NCI-H187 (cell line): ENCODE measurements at places on chromosomes 6 and 20.

- peak; percentile 4 for DNase-seq
These were observed 160.1 kb upstream of the BEND3 start for GRCh38 chr6:107275330-107275865.

GRCh38 chr6:168206661-168207274 is 112.8 kb downstream of the DACT2 start:
- DNase-seq = no peak

DNA sequence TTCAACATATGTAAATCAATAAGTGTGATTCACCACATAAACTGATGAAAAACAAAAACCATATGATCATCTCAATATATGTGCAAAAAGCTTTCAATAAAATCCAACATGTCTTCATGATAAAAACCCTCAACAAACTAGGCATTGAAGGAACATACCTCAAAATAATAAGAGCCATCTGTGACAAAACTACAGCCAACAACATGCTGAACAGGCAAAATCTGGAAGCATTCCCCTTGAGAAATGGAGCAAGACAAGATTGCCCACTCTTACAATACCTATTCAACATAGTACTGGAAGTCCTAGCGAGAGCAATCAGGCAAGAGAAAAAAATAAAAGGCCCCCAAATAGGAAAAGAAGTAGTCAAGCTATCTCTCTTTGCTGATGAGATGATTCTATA is 76.5 kb downstream of the OTOR start:
- no peak for DNase-seq

- no peak for DNase-seq
These were observed 1.8 kb downstream of the FAM83D start for GRCh38 chr20:38927902-38928578.

DNA sequence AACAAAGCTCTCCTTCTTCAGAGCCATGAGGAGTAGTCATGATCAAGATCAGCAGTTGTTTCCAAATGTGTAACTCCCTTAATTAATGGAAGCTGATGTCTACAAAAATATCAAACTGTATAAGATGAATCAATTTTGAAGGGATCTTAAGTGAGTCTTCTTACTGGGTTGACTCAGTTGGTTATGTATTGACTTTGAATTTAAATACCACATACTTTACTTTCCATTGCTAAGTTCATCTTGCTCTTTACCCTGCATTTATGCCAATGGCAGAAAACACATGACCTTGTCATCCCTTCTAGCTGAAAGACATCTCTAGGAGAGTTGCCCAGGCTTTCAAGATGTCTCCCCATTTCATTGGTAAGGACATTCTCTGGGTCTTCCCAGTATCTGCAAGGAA is 123.2 kb upstream of the STMND1 start:
- no peak for DNase-seq

DNA sequence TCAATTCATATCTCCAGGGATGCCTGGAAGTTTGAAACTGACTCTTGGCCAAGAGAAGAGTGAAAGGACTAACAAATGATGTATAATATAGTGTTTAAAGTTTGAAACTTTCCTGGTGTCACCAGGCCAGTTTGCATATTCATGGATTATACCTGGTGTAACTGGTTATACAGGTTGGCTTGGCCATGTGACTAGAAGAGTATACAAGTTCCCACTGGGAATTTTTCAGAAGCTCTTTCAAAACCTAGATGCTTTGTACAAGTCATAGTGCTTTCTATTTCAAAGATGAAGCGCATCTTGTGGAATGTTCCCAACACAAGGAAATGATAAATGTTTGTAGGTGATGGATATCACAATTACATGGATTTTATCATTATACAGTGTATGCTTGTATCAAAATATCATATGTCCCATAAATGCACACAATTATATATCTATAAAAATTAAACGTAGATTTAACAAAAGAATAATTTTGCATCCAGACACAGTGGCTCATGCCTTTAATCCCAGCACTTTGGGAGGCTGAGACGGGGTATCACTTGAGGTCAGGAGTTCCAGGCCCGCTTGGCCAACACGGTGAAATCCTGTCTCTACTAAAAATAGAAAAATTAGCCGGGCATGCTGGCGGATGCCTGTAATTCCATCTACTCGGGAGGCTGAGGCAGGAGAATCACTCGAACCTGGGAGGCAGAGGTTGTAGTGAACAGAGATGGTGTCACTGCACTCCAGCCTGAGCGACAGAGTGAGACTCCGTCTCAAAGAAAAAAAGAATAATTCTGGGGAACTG is 1420.2 kb downstream of the GRIK2 start:
- DNase-seq = no peak

GRCh38 chr20:53070706-53071392 is 98.7 kb downstream of the TSHZ2 start:
- DNase-seq = no peak

GRCh38 chr6:76381612-76382011 is 309.1 kb upstream of the IMPG1 start:
- no peak for DNase-seq

- no peak for DNase-seq
These were observed 5.5 kb downstream of the ZDHHC14 start for GRCh38 chr6:157386454-157386853.

- no peak for DNase-seq
These were observed 39.3 kb downstream of the PCNA start for GRCh38 chr20:5080384-5080877.

DNA sequence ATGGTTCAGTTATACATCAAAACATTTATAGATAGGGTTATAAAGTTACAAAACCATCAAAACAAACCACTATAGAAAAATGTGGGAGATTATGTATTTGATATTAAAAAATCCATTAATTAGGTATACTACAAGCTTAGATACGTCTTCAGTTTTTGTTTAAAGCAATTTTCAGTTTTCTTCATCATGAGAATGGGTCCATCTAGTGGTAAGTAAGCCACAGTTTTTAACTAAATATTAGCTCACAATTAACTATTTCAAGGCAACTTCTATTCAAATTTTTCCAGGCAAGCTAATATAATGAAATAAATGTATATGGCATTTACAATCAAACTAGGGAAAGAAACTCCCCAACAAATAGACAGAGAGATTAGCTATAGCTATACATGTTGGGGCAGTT is 44.4 kb downstream of the RNGTT start:
- no peak for DNase-seq

DNA sequence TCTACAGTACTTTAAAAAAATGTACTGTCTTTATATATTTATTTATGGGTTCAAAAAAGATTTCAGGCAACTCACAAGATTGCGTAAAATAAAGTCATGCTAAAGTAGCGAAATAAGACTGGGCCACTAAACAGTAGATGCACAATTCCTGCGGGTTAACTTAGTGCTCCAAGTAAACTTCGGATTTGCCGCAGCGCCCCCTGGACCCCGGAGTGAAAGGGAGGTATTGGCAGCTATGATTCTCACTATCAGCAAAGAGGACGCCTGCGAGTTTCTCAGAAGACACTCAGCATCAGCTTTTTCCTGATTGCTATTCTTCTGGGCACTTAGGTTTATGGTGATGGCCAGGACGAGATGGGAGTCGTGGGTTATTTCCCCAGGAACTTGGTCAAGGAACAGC is 1.4 kb downstream of the OTOR start:
- DNase-seq = no peak

DNA sequence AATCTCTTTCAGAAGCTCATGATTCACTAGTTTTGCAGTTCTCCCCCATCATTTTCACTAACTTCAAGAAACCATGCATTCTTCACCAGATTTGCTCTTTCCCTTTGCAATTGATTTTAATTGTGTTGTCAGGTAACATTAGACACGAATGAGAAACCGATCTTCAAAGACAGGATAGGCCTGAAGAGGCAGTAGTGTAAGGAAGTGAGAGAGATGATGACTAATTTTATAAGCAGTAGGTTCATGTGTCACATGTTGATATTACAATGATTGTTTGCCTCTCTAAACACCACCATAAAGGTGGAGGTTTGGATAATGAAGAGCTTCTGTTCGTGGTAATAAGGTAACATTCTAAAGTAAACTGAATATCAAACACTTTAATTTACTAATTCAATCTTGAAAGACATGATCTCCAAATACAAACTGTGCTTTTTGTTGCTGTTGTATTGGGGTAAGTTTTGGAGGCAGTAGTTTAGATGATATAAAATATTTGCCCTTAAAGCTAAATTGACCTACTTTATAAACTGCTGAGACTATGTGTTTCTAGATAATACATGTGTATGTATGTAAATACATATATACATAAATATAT is 207.2 kb downstream of the PHACTR1 start:
- no peak for DNase-seq

DNA sequence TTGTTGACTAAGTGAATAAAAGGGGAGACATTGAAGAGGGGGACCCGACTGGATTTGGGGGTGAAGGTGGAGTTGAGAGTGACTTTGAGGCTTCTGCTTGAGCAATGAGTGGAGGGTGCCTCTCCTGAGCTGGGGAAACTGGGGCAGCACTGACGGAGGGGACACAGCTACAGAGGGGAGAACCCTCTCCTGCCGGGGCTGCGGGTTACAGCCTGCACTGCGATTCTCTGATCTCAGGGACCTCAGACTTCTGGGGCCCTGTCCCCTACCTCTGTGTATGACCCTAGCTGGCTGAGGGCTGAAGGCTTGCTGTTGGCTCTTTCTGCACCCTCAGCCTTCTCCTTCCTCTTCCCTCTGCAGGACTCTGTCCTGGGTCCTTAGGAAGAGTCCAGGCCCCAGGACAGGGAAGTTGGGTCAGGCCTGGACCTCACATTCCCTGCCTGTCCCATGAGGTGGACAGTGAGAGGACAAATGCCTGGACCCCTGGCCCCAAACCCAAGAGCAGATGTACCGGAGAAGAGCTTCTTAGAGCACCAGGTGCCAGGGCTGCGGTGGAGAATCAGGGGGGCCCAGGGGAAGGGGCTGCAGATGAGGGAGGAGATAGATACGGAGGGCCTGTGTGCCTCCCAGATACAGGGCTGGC is 13.7 kb upstream of the FAM110A start:
- DNase-seq = no peak

- no peak for DNase-seq
These were observed 17.5 kb upstream of the ZSCAN9 start for GRCh38 chr6:28207510-28208110.

GRCh38 chr6:155292711-155293110 is 21.6 kb downstream of the TFB1M start:
- no peak for DNase-seq

DNA sequence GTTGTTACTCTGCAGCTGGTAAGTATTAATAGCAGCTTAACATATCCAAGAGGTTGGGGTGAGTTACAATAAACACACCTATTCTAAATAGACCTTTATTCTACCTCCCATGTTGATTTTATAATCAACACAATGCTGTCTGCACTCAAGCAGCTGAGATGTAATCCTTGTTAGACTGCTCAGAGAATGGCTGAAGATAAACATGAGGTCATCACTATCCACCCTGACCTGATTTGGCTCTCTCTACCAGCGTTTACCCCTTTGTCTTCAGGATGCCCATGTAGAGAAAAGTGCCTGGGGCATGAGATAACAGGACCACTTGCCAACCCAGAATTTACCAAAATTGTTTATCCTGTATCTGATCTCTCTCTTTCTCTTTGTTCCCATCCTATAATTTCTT is 220.7 kb upstream of the DEFB112 start:
- DNase-seq = no peak

- DNase-seq = no peak
These were observed 22.2 kb downstream of the APCDD1L start for GRCh38 chr20:58492795-58493524.

- no peak for DNase-seq
These were observed 52.2 kb downstream of the MYH7B start for GRCh38 chr20:35007891-35008290.

GRCh38 chr6:41677124-41677921 is 39.1 kb downstream of the MDFI start:
- no peak for DNase-seq

DNA sequence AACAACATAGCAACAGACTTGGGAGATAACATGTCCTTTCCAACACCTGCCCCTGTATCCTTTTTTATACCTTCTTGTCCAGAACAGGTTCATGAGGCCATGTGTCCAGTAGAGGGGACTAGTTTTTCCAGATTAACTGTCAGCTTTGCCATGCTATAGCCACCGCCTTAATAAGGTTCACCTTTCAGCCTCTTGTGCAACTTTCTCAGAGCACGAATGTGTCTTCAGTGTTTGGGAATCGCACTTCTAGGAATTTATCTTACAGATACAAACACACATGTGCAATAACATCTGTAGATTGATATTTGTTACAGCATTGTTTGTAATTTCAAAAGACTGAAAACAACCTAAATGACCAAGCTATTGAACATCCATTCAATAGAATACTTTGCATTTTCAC is 21.4 kb downstream of the NCR2 start:
- DNase-seq = no peak

- DNase-seq = no peak
These were observed 21.1 kb downstream of the FOXA2 start for GRCh38 chr20:22563062-22563965.

- no peak for DNase-seq
These were observed 301.3 kb upstream of the TCF21 start for GRCh38 chr6:133587546-133588160.

DNA sequence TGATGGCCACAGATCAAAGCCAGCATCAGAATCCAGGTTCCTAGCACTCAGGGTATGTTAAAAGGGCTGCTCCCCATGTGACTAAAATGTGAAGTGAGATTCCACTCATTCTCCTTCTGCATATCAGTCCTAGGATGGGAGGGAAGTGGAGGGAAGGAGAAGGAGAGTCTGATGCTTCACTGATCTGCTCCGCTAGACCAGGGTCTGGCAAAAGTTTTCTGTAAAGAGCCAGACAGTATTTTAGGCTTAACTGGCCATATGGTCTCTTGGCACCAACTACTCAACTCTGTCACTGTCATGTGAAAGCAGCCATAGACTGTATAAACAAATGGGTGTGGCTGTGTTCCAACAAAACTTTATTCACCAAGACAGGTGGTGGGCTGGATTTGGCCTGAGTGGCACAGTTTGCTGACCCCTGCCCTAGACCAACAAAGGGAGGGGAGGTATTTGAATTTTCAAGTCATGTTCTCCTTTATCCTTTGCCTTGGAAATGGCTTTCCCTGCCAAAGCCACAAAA is 22.6 kb downstream of the GHRH start:
- no peak for DNase-seq

- DNase-seq = no peak
These were observed 9.2 kb downstream of the KCNG1 start for GRCh38 chr20:51013577-51014330.

DNA sequence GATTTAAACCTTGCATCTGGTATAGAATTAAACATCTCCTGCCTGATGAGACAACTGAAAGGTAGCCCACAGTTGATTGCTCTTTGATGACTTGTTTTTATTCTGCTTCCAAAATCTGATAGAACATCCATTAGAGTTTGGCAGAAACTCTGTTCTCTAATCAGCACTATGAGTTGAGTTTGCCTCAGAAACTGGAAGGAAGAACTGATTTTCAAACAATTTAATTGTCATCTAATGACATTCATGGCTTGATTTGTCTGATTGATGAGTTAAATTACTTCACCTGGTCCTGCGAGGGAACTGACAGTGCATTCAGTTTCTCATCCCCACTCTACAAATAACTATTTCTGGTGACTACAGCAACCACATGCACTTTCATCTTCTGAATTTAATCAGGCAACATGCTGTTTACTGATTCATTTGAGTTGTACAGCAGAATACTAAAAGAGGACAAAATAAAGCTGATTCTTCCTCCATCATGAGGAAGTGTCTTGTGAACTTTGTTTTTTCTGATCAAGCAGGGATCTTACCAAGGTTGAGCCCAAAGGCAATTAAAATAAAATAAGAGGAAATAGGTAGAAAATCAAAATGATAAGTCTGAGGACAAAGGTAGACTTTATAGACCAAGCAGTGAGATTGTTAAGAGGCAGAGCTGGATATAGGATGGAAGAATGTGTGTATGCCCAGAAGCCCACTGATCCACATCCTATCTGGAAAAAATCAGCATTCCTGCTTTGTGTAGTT is 15.7 kb upstream of the MRAP2 start:
- no peak for DNase-seq
